Activated naive CD4-positive, alpha-beta T cell treated with Interleukin-2 at 50 U/mL for 16 hours (primary cell): ENCODE measurements at places on chromosomes 16 and 17.

- DNase-seq, result no peak
Measured at GRCh38 chr16:17372386-17372785, 98.4 kb downstream of the XYLT1 start.

- DNase-seq, result no peak
Measured at GRCh38 chr16:9061358-9061813, 30.1 kb upstream of the HAPSTR1 start.

GRCh38 chr16:55146966-55147365 lies 177.0 kb upstream of the IRX6 start:
- DNase-seq, result no peak

DNA sequence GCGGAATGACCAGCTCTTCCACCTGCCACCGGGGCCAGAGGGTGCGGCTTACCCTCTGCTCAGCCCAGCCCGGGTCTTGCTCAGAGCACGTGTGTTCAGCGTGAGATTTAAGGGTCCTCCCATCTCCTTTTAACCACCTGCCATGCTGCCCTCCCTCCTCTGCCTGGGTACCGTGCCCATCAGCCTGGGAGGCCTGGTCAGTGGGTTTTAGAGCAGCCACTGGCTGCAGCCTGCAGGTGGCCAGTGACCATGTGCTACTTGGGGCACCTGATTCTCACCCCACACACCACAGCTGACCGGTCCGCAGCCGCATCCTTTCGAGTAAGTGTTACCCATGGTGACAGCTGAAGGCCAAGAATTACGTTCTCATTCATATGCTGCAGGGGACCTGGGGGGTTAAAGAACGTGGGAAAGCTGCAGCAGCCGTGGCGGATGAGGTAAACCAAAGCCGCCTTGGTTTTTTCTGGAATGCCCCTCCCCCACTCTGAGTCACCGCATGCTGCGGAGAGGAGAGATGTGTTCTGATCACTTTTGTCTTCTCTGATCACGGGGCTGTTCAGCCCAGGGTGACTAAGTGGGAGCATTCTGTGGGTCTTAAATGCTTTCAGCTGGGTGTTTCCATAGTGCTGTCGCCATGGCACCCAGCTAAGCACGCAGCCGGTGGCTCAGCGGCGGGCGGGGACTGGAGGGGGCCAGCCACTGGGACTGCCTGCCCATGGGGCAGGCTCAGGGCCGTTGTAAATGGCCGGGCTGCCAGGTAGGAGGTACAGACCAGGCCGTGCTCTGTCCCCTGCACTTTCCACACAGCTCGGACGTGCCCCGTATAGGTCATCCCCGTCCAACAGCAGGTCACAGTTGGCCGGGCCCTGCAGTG lies 59.8 kb downstream of the BAIAP2 start:
- peak; percentile 96 for DNase-seq

DNA sequence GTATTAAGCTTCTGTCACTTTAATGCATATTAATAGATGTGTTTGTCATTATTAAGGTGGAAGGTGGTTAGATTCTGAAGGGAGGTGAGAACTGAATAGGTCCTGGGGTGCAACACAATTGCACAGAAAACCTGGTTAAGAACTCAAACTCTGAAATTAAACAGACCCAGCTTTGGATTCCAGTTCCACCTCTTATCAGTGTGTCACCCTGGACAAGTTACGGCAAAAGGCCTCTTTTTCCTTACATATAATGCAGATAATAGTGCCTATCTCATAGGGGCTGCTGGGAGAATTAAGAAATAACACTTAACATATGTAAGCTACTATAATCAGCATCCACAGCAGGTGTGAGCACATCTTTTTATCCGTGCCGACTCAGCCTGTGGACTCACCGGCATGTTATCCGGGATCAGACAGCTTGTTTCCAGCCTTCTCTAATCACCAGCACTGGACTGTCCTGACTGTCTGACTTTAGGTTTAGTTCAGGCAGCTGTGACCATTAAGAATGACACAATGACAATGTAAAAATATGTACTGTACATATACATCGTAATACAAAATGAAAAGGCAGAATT lies 31.4 kb downstream of the TEX2 start:
- DNase-seq, result no peak

DNA sequence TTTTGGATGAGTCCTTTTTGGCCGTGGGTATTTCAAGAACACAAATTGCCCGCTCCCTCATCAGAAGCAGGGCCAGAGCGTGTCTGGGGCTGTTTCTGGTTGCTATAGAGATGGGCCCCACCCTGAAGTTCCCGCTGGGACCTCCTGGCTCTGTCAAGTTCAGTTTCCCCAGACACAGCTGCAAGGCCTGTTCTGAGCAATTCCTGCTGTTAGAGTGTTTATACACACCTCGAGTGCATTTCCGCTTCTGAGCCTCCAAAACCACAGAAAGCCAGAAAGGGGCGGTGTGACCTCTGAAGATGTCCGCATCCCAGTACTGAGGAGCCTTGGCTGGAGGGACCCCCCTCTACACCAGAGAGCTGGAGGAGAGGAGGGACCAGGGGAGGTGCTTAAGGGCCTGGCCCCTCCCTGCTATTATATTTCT lies 9.3 kb upstream of the WBP2 start:
- peak; percentile 38 for DNase-seq

GRCh38 chr16:84618581-84619460 lies 943 bp upstream of the COTL1 start:
- DNase-seq, result no peak

- no peak for DNase-seq
Measured at GRCh38 chr16:67926181-67926750, 5.4 kb downstream of the CTRL start.

- no peak for DNase-seq
Measured at GRCh38 chr17:11251561-11252107, 10.6 kb downstream of the SHISA6 start.

GRCh38 chr17:10616502-10617119 lies 40.5 kb downstream of the MYH3 start:
- peak; percentile 74 for DNase-seq

DNA sequence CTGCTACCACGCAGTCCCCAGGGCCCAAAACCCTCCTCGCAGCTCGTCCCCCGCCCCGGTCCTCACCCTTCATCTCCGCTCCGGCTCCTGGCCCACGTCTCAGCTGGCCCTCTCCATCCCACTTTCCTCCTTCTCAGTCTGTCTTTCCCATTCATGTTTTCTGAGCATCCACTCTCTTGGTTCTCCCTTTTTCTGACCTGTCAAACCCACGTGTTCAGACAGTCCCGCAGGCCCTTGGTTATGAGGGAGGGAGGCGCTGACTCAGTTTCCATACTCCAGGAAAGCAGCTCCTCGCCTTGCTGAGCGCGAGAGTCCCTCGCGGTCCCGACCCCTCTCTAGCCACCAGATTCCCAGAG lies 392 bp upstream of the HID1 start:
- DNase-seq, result no peak
